ENCODE measurements at places on chromosomes 12 and 14. TPM values are rescaled to one million over a fixed set of nuclear protein-coding genes. Genes with fewer than 3 reads are reported as not detected.

DNA sequence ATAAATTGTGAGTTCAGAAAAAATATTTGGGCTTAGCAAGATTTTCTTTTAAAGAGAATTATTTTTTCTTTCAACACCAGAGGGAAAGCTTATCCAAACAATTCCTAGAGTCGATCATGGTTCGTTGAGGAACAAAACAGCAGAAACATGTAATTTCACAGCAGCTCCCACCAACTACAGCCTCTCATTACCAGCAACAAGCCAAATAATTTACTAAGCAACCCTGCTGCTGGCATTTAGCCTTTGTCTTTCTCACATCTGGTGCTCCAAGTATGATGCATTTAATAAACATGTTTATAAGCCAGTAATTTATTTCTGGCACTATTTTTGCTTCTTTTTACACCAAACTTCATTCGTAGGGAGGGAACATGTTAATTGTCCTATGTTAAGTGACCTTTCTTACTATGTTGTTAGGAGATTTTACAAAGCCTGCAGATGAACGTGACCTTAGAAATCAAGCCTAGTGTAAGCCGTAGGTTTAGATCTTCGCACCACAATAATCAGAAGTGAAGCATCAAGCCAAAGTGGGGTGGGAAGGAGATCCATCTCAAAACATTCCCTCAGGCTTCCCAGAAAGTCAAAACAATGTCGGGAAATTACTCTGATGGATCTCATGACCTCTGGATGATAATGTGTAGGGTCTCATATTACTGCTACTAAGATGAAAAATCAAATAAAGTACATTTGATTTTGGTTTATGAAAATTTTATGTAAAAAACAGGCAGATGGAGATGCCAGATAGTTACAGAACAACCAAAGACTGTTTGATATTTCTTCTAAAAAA, 128.4 kb downstream of the RPAP3 start:
- DNase-seq = no peak

Gene KRT6B
- total RNA-seq = not detected

DNA sequence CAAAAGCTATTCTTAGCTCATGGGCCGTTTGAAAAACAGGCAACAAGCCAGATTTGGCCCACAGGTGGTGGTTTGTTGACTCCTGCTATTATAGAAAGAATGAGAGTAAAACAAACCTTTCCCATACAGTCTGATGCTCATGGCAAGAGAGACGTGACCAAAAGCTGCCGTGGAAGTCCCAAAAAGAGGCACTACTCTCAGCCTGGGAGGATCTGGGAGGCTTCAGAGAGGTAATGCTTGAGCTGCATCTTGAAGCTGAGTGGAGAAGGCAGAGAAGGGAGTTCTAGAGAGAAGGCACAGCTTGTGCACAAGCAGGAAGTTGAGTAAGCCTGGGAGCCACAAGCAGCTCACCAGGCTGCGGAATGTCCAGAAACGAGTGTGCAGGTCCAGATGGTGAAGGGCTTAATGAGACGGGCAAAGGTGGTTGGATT, 9.6 kb downstream of the PLXNC1 start:
- DNase-seq = no peak

DNA sequence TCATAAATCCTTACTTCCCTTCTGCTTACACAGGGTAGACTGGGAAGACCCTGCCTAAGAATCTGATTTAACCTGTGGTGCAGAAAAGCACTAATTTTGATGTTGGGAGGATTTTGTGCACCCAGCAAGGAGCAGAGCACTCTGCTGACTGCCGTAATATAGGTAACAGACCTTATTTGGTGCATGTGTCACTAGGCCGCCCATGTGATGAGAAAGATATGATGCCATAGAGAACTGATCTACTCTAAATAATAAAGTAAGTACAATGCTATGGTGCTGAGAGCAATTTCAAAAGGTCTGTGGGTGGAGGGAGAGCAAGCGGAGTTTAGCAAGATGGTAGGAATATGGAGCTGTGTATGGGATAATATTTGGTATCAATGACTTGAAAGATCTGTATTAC, 1663.6 kb upstream of the SEL1L start:
- DNase-seq = no peak

Gene CD27
- total RNA-seq = not detected

GRCh38 chr12:122452701-122453285, 30.3 kb upstream of the CLIP1 start:
- no peak for DNase-seq

Gene ZDHHC22
- 0.40 TPM for total RNA-seq

DNA sequence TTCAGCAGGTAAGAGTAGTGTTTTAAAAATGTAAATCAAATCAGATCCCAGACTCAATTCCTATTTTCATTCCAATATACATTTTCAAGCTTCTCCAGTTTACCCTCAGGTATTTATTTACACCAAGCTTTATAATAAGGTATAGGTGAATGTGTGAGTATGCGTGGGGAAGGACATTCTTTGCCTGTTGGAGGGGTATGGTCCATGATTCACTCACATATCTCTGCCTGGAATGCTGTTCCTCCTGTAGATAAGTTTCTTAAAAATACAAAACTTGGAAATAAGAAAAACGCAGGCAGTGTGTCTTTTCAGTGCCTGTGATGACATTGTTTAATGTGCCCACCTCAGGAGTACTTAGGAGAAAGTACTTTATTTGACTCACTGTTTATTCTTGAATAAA, 118.6 kb downstream of the CCDC91 start:
- no peak for DNase-seq

GRCh38 chr12:104588047-104588920, 131.5 kb downstream of the CHST11 start:
- no peak for DNase-seq

Gene HELB
- total RNA-seq = 0.99 TPM

- no peak for DNase-seq
Measured at GRCh38 chr12:54937929-54938328, 46.6 kb downstream of the TESPA1 start.

GRCh38 chr14:23358042-23358441, 5.4 kb upstream of the SLC22A17 start:
- no peak for DNase-seq

DNA sequence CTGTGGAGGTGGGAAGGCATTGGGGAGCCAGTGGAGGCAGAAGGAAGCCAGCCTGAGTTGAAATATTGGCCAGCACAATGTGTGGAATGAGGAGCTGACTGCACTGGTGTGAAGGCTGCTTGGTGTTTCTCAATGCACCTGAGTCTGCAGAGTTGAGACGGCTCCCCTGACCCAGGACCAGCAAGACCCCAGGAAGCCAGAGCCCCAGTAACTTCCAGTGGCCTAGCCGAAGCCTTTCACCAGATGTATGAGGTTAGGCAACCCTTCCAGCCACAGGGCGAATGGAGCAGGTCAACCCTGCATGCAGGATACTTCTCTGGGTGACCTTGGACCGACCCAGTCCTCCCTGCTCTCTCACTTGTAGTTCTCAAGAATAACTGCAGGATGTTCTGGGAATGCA, 12.9 kb upstream of the KRT73 start:
- no peak for DNase-seq

DNA sequence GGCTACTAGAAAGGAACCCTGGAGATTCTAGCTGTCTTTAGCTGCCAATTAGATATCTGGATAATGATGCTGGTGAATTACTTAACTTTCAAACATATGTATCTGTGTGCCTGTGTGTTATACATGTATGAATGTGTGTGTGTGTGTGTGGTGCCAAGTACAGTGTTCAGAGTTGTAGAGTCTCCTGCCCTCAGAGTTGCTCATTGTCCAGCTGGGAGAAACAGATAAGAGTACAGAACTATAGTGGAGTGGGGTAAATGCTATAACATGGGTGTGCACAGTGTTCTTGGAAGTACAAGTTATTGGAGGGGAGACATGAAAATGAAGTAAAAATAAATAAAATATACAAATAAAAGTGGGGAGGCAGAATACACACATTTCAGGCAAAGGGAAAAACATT, 23.6 kb upstream of the ADAM20 start:
- DNase-seq = no peak

Gene RPS6KL1
- total RNA-seq = 23.6 TPM

GRCh38 chr14:65352964-65353530, 59.5 kb upstream of the FUT8 start:
- DNase-seq = peak; percentile 91

GRCh38 chr14:65639216-65639615, 226.7 kb downstream of the FUT8 start:
- no peak for DNase-seq

Gene GNS
- 187 TPM for total RNA-seq

- DNase-seq = peak; percentile 60
Measured at GRCh38 chr12:68334132-68334531, 2.0 kb upstream of the MDM1 start.

- DNase-seq = no peak
Measured at GRCh38 chr12:14148489-14149270, 167.3 kb upstream of the GRIN2B start.

Gene SLC35F4
- total RNA-seq = not detected

- DNase-seq = no peak
Measured at GRCh38 chr14:93928184-93929047, 1.3 kb downstream of the FAM181A start.

Gene CLEC2B
- total RNA-seq = 15.2 TPM

Gene FOXG1
- not detected for total RNA-seq

Gene BBOF1
- 7.8 TPM for total RNA-seq

Gene PTPRR
- 15.5 TPM for total RNA-seq

Gene WASHC3
- total RNA-seq = 67.1 TPM

DNA sequence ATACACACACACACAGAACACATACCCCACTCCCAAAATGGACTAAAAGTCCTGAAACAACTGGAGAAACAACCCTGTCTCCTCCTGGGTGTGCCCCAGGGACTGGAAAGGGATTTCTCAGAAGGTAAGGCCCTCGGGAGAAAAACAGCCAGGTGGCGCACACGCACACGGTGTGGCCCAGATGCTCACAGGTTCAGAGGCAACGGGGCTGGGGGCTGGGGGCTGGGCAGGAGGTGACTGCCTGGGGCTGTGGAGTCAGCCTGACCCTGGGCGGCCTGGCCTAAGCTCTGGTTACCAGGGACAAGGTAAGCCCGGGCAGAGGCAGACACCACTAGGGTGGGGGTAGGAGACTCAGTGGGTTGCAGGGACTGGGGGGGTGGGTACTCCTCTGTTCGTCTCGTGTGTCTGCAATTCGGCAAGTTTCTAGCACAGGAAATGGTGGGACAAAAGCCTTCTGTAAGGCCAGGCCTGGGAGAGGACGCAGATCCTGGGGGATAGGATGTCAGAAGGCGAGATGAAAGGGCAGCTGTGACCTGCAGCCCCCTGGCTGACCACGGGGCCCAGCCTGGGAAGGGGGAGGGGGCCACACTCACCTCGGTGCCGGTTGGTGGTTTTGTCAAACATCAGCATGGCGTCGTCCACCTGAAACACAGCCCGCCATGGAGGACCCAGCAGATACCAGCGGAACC, 10.4 kb downstream of the MSI1 start:
- no peak for DNase-seq

Gene COQ5
- 28.6 TPM for total RNA-seq

Gene LMO3
- 50.6 TPM for total RNA-seq

Gene SGPP1
- total RNA-seq = 17.4 TPM

DNA sequence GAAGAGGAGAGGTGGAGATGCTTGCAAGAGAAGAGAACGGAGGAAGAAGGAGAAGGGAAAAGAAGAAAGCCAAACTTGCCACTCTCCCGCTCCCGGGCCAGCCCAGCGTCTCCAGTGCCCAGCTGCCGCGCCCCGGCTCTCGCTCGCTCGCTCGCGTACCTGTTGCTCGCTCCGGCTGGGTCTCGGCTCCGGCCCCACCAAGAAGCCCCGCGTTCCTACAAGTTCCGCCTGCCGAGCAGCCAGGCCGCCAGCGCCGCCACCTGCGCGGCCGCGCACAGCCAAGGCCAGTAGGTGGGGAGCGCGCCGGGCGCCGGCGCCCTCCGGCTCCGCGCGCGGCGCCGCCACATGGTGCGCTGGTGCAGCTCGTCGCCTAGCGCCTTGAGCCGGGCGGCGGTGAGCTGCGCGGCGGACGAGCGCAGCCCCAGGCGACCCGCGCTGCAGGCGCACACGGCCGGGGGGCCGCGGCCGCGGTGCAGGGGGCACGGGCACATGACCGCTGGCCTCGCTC, 370 bp downstream of the HRK start:
- DNase-seq = peak; percentile 28

DNA sequence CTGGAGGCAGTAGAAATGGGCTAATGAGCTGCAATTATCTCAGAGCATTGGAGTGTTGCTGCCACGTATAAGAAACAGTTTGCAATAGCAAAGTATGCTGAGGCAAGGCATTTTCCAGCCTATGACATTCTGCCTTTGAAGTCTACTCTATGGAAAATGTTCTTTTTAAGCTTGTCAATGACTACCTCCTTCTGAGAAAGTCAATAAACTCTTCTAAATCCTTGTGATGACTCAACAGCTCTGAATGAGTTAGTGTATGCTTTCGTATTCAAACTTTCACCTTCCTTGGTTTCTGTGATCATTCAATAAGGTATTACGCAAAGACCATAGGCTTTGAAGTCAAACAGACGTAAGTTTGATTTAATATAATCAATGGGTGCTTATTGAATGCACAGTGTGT, 111.2 kb downstream of the CAPZA3 start:
- no peak for DNase-seq

- peak; percentile 44 for DNase-seq
Measured at GRCh38 chr12:126518596-126519200, 1453.5 kb downstream of the AACS start.

Measured in myocyte (in vitro differentiated cells).